ENCODE measurements at places on chromosomes 3 and 15.

DNA sequence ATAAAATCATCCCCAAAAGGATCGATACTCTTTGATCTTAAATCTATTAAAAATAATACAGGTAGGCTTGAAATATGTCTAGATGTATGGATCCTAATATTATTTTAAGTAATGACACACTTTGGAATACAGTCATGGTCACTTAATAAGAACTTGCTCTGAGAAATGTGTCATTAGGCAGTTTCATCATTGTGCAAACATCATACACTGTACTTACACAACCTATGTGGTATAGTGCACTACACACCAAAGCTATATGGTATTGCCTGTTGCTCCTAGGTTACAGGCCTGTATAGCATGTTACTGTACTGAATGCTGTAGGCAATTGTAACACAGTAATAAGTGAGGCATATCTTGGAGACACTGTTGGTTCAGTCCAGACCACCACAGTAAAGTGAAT is 307.1 kb downstream of the RAP2B start:
- no peak for ATAC-seq

- no peak for ATAC-seq
These were observed 41.8 kb downstream of the ITGB5 start for GRCh38 chr3:124845406-124845805.

- ATAC-seq, result no peak
These were observed 80.9 kb upstream of the RPL32 start for GRCh38 chr3:12922306-12922705.

- ATAC-seq, result no peak
These were observed 142.8 kb downstream of the CHL1 start for GRCh38 chr3:339351-339750.

- peak; percentile 63 for ATAC-seq
These were observed 94.5 kb upstream of the ADAMTSL3 start for GRCh38 chr15:83559310-83559966.

DNA sequence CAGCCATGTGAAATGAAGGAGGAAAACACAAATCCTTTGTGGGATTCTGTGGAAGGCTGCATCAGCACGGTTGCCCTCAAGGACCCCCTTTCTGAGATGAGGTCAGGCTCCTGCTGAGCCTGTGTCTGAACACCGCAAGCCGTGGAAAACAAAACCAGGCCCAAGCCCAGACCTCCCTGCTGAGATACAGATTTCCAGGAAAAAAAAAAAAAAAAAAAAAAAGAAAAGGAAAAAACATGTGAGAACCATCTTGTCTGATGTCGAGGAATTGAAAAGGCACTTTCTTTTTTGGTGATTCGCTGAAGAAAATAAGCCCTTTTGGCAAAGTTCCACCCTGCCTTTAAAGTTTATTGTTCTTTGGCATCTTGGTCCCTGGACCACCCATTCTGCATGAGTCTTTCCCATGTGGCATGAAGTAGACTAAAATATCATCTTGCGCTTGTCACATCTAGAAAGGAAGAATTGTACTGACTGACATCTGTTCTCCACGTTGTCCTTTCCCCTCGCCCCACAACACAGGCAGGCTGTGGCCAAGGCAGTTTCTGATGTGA is 117.6 kb downstream of the CHST2 start:
- no peak for ATAC-seq

DNA sequence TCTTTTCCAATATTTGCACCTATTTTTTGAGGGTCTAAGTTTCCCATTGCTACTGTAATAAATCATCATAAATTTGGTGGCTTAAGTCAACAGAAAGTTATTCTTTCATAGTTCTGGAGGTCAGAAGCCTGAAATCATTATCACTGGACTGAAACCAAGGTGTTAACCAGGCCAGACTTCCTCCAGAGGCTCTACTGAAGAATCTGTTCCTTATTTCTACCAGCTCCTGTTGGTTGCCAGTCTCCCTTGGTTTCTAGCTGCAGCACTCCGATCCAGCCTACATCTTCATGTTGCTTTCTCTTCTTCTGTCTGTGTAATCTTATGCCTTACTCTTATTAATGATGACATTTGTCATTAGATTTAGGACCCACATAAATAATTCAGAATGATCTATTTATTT is 22.0 kb upstream of the ARPP21 start:
- no peak for ATAC-seq

All from stimulated activated memory B cell treated with anti-CD40 and anti-IgM and Interleukin-4, amounts not matched to agents 10 μg/mL and 1 μg/mL and 100 μg/mL, for 72 hours (primary cell).